ENCODE measurements at places on chromosomes 16 and 17. TPM values are rescaled to one million over a fixed set of nuclear protein-coding genes. Genes with fewer than 3 reads are reported as not detected.

GRCh38 chr17:45221081-45222013 lies at the start of gene FMNL1:
Gene FMNL1, plus strand, starts transcription at chr17:45221885. Its CDS starts 240 bp downstream, at chr17:45222125.
- DNase-seq = peak; percentile 73

MC1R gene
- 2.5 TPM for total RNA-seq

PSMC3IP gene
- 21.4 TPM for total RNA-seq

DNA sequence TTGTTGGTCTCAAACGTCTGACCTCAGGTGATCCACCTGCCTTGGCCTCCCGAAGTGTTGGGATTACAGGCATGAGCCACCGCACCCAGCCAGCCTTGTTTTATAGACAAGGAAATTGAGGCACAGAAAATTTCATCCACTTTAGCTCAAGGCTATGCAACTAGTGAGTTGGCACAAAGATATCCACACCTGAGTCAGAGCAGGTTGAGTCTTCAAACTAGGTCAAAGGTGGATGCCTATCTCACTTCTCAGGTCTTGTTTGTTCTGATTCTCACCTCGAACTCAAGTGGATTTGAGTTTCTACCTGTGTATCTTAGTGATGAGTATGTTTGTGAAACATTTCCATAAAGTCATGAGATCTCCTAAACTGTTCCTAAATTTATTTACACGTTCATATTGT lies 35.6 kb upstream of the GAS7 start:
- no peak for DNase-seq

DNA sequence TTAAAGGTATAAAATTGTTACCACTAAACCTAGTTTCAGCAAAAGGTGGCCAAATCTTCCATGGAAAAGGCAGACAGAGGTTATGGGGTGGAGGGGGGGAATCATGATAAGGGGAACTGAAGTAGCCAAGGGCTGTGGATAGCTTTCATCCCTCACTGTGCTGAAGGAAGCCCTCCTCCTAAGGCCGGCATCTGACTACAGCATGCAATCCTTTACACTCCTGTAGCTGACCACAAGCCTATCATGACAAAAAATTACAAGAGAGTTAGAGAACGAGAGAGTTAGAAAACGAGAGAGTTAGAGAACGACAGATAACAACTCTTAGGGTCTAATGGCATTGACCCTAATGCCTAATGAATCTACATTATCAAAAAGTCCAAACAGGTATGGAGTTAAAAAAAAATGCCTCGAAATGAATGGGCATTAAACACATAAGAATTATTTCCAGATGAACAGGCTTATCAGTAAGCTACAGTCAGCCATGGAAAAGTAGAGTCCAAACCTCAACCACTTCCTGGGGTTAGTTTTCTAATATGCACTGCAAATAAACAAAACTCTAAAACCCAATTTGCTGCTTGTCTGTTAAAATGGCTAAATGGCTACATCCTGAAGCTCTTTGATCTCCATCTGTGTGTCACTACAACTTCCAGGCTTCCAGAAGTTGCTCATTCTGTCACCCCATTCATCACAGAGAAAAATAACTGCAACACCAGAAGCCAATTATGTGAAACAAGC lies 29.7 kb downstream of the DUSP14 start:
- no peak for DNase-seq

GRCh38 chr17:55160501-55160900 lies 104.3 kb upstream of the HLF start:
- no peak for DNase-seq

- DNase-seq = no peak
Observed at GRCh38 chr16:72807245-72807644, 240.7 kb downstream of the ZFHX3 start.

- no peak for DNase-seq
Observed at GRCh38 chr16:47057630-47057993, 84.1 kb upstream of the DNAJA2 start.

TP53TG3C gene
- total RNA-seq = not detected

GDPD3 gene
- total RNA-seq = 4.5 TPM

CARD14 gene
- 0.50 TPM for total RNA-seq

GRCh38 chr17:82118815-82119380 lies 20.9 kb upstream of the FASN start:
- DNase-seq = no peak

DNA sequence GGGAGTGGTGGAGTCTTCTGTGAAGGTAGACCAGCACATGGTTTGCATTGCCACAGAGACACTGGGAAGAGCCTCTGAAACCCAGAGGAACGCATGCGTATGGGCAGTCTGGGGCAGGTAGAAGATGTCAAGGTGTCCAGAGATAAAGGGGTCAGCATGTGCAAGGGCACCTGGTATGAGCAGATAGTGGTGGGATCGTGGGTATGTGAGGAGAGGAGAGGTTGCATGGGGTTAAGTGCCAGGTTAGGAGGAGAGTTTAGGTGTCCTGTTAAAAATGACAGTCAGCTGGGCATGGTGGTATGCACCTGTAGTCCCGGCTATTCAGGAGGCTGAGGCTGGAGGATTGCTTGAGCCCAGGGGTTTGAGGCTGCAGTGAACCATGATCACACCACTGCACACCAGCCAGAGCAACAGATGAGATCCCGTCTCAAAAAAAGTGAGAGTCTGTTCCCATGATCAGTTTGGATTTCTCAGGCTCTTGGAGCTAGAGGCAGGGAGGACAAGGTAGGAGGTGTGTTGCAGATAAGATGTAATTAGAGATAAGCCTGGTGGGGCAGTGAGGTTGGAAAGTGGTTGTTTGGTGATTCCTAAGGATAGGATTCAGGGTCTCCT lies 3.0 kb downstream of the PYCARD start:
- DNase-seq = no peak

DNA sequence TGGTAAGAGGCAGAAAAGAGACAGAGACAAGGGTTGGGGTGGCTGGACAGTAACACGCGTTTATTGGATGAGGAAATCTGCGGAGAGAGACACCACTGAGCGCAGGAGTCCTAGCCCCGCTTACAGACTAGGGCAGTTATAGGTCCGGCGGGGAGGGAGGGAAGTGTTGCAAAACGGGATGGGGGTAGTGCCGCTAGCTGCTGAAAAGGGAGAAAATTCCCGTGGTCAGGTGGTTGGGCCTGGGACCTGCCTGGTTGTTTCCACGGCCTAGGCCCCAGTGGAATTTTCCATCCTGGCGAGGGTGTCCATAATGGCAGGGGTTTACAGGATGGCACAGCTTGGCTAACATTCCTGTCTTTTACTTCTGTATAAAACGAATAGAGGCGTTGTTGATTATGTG lies 5.5 kb upstream of the CPHXL2 start:
- no peak for DNase-seq

MMP25 gene
- total RNA-seq = 1.5 TPM

DNA sequence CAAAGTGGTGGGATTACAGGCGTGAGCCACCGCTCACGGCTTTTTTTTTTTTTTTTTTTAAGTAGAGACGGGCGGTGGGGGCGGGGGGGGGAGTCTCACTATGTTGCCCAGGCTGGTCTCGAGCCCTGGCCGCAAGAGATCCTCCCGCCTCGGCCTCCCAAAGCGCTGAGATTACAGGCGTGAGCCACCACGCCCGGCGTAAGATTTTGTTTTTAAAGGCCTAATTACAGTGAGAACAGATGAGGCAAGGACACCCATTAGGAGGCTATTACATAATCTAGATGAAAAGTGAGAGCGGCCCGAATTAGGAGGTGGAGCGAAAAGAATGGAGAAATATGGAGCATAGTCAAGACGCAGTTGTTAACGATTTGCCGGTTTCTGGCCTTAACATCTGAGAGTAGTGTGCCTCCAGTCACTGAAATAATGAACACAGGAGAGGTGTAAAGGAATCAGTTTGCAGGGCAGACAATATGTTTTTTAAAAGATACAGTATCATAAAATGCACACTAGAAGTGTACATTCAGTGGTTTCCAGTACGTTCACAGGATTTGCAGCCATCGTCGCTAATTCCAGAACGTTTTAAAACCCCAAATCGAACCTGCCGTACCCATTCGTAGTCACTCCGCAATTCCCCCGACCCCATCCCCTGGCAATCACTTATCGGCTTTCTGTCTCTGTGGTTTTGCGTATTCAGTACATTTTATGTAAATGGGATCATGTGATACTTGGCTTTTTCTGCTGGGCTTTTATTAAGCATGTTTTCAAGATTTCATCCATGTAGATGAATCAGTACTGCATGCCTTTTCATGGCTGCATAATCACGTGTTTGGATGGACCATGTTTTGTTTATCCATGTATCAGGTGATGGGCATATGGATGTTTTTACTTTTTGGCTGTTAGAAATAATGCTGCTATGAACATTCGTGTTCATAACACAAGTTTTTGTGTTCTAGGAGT lies 1.4 kb upstream of the SLX4 start:
- DNase-seq = no peak

JPT2 gene
- 61.5 TPM for total RNA-seq

- DNase-seq = no peak
Observed at GRCh38 chr17:72025113-72025512, 95.7 kb upstream of the SOX9 start.

KRT33B gene
- not detected for total RNA-seq

GRCh38 chr16:8758022-8758421 lies 39.4 kb downstream of the TMEM186 start:
- DNase-seq = no peak
